ENCODE measurements at places on chromosomes 2 and 18. TPM values are rescaled to one million over a fixed set of nuclear protein-coding genes. Genes with fewer than 3 reads are reported as not detected.

DNA sequence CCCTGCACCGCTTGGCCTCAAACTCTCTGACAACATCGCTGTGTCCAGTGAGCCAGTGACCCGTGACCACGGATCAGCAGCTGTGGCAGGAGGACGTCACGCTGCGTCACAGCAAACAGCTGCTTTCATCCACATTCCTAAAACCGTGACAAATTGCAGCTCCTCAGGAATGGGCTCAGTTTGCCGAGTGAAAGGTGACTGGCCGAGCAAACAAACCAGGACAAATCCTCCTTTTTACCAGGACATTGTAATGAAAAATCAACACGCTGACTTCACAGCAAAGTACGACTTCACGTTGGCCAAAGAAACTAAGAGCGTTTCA, 57.6 kb downstream of the PXDN start:
- DNase-seq: no peak
- H3K27me3 ChIP-seq: no peaks in the 10 kb centered on the region
- no peak overlapping the region for H3K27ac ChIP-seq

- no peak overlapping the region for H3K4me3 ChIP-seq
- H3K27ac ChIP-seq: no peak overlapping the region
- H3K27me3 ChIP-seq: no peaks in the 10 kb centered on the region
- no peaks in the 10 kb centered on the region for H3K36me3 ChIP-seq
- H3K4me1 ChIP-seq: peaks cover 6% of the 10 kb centered on the region
- no peak for DNase-seq
Observed at GRCh38 chr2:152518034-152518433, 183.1 kb downstream of the FMNL2 start.

KYNU gene
- total RNA-seq: 0.13 TPM

DGUOK gene
- 110 TPM for total RNA-seq

GRCh38 chr2:223916181-223916920, 28.8 kb downstream of the WDFY1 start:
- no peaks in the 10 kb centered on the region for H3K4me1 ChIP-seq
- no peak for DNase-seq
- no peaks in the 10 kb centered on the region for H3K27me3 ChIP-seq
- no peak overlapping the region for H3K4me3 ChIP-seq
- no peak overlapping the region for H3K27ac ChIP-seq

- H3K4me1 ChIP-seq: no peaks in the 10 kb centered on the region
- H3K4me3 ChIP-seq: no peak overlapping the region
- H3K36me3 ChIP-seq: no peaks in the 10 kb centered on the region
- no peak for DNase-seq
- no peak overlapping the region for H3K27ac ChIP-seq
Observed at GRCh38 chr2:149611100-149611820, 23.7 kb upstream of the MMADHC start.

- H3K27ac ChIP-seq: no peak overlapping the region
- no peaks in the 10 kb centered on the region for H3K4me1 ChIP-seq
- H3K4me3 ChIP-seq: no peak overlapping the region
- DNase-seq: no peak
Observed at GRCh38 chr18:62863579-62864001, 148.2 kb downstream of the PHLPP1 start.

DNA sequence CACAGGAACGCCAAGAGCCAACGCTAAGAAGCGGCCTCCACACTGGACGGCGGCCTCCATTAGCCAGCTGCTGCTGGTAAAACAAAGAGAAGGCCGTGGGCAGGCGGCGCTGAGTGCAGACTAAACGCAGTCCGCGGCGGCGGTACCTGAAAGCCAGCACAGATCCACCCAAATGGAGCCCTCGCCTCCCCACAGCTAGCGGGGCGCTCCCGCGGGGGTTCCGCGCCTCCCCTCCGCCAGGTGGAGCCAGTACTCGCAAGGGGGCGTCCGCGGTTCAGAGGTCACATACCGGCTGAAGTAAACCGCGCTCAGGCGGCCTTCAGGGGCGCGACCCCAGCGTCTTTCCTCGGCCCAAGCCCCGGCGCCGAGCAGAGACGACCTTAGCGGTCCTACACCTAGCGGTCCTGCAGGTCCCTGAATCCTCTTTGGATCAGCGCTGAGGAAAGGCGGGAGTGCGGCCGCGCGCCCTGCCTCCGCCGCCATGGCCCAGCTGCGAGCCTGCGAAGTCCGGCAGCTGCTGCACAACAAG, 293.1 kb upstream of the ERBB4 start:
- no peak overlapping the region for H3K27ac ChIP-seq
- H3K4me3 ChIP-seq: no peak overlapping the region
- no peaks in the 10 kb centered on the region for H3K36me3 ChIP-seq
- H3K27me3 ChIP-seq: no peaks in the 10 kb centered on the region
- no peak for DNase-seq
- no peaks in the 10 kb centered on the region for H3K4me1 ChIP-seq

DNA sequence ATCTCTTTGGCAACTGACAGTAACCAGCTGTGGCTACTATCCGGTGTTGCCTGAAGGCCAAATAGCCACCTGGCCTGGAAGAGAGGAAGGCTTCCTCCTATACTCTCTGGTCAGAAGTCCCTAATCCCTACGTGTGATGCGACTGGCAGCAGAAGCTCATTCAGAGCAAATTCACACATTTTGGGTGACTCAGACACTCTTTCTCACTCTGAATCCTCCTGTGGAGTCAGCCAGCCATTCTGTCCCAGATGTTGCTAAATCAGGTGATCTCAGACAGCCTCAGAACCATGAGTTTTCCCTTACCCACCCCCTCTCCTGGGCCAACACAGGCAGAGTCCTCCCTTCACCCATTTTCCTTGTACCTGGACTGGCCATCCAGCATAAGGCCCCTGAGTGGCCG, 34.7 kb downstream of the CFAP53 start:
- H3K4me1 ChIP-seq: peaks cover 4% of the 10 kb centered on the region
- no peaks in the 10 kb centered on the region for H3K36me3 ChIP-seq
- DNase-seq: no peak
- no peaks in the 10 kb centered on the region for H3K27me3 ChIP-seq

DNA sequence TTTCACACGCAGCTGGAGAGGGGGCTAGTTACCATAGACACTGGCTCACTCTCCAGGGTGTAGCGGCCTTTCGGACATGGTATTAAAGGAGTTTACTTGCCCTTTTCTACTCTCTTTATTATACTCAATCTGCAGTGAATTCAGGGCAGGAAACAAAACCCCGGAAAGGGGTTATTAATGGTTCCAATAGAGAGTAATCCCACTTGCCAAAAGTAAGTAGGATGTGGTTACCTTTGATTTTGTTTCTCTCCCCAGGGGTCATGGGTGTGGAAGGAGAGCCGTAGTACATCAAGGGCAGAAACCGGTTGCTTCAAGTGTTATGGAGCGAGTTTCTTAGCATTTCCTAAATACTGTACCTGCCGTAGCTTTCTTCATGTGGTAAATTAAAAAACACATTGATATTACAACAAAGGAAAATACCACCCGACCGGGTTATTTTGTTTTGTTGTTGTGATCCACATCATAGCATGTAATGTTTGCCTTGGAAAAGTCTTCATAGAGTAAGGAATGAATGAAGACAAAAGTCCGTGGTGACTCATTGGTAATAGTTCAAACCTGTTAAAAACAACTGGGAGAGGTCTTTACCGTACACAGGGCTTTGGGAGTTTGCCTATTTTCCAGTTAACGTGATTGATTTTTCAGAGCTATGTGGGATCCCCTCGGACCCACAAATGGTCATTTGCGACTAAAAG, 71.5 kb downstream of the SLC4A3 start:
- DNase-seq: no peak
- 0 out of 2 replicates have a peak, but pooled peaks cover 2% of the 10 kb centered on the region for H3K27me3 ChIP-seq
- H3K4me1 ChIP-seq: no peaks in the 10 kb centered on the region
- H3K27ac ChIP-seq: no peak overlapping the region
- H3K36me3 ChIP-seq: no peaks in the 10 kb centered on the region
- no peak overlapping the region for H3K4me3 ChIP-seq

DNA sequence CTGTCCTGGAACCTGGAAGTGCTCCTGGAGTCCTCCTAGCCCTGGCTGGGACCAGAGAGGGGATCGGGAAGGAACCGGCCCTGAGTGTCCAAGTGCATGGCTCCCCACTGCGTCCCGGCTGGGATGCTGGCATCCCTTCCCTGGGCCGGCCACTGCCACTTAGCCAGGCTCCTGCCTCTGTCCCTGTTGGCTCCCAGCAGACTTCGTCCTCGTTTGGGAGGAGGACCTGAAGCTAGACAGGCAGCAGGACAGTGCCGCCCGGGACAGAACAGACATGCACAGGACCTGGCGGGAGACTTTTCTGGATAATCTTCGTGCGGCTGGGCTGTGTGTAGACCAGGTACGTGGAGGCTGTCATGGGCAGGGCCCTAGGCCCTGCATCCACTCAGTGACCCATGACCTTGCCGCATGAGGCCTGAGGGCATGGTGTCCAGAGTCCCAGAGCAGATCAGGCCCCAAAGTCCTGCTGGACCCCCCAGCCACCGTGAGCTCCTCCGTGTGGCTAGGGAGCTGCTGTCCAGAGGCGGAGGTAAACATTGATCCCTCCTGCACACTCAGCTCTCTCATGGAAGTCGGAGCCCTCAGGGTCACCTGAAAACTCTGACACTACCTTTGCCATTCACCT, 7.1 kb downstream of the ANO7 start:
- H3K27me3 ChIP-seq: no peaks in the 10 kb centered on the region
- no peak overlapping the region for H3K27ac ChIP-seq
- no peaks in the 10 kb centered on the region for H3K4me1 ChIP-seq
- no peaks in the 10 kb centered on the region for H3K36me3 ChIP-seq
- no peak overlapping the region for H3K4me3 ChIP-seq

GRCh38 chr2:95115418-95115817, 6.2 kb downstream of the MRPS5 start:
- H3K4me3 ChIP-seq: no peak overlapping the region
- no peak for DNase-seq
- H3K27ac ChIP-seq: no peak overlapping the region
- no peaks in the 10 kb centered on the region for H3K4me1 ChIP-seq
- H3K36me3 ChIP-seq: peaks cover 7% of the 10 kb centered on the region
- no peaks in the 10 kb centered on the region for H3K27me3 ChIP-seq

DNA sequence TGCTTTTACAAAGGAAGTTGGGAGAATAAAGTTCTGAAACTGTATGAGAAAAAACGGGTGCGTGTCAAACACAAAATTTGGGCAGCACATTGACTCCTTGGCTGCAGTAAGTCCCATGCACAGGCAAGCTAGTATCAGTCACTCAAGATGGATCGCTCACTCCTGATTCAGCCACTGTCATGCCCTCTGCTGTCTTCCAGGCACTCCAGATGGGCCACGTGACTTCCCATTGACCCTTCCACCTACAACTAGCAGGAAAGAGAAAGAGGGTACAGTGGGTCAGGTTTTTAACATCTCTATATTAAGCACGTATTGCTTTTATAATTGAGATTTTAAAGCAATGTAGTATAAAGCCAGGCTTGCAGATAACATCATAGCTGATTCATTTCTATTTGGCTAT, 8.6 kb downstream of the ARHGEF33 start:
- no peak for DNase-seq
- no peaks in the 10 kb centered on the region for H3K4me1 ChIP-seq
- no peaks in the 10 kb centered on the region for H3K36me3 ChIP-seq
- H3K4me3 ChIP-seq: no peak overlapping the region
- H3K27ac ChIP-seq: no peak overlapping the region

DNA sequence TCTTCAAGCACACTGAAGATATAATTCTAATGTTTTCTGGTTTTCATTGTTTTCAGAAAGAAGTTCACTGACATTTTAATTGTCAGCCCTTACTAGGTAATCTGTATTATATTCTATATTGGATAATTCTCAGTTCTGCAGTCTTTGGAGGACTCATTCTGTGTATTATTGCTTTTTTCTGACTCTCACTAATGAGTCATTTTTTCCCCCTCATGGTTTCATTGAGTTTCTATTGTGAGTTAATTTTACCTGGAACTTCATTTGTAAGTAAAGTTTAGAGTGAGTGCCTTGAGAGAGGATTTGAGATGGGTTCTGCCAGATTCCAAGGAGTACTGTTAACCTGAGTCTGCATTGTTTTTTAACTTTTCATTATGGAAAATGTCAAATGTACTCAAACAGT, 90.4 kb upstream of the LYPD1 start:
- no peak overlapping the region for H3K4me3 ChIP-seq
- no peaks in the 10 kb centered on the region for H3K27me3 ChIP-seq
- H3K36me3 ChIP-seq: no peaks in the 10 kb centered on the region
- H3K27ac ChIP-seq: no peak overlapping the region

DNA sequence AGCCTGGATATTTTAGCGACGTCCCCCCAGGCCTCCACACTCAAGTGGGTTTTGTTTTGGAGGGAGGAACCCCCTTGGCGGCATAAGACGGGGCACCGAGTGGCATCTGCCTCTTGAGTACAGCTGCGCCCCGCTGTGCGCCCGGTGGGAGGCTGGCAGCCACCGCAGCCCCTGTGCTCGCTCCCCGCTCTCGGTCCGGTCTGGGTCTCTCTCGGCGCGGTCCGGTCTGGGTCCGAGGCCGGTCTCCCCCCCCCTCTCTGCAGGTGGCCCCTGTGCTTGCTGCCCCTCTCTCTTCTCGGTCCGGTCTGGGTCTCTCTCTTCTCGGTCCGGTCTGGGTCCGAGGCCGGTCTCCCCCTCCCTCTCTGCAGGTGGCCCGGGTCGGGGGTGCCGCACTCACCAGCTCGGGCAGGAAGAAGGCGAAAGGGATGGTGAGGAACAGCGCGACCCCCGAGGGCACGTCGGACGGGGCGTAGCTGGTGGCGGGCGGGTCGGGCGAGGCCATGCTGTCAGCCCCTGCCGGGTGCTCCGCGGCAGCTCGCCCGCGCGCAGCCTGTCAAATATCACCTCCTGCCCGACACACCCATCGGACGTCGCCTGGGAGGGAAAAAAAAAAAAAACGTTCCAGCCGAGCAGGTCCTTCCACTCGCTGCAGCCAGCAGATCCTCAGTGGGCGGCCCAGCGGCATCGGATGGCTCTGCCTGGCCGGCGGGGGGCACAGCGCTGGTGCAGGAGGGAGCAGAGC, at the start of gene MALL:
MALL (minus strand) TSS at position 532 of the 742 bp plus-strand sequence; CDS start at position 502, 30 bp downstream.
- no peaks in the 10 kb centered on the region for H3K36me3 ChIP-seq
- peak within 1 kb of the TSS; percentile 34 for H3K4me3 ChIP-seq
- H3K27me3 ChIP-seq: peaks cover 23% of the 10 kb centered on the region
- peaks cover 5% of the 10 kb centered on the region for H3K4me1 ChIP-seq
- no peak for DNase-seq

DNA sequence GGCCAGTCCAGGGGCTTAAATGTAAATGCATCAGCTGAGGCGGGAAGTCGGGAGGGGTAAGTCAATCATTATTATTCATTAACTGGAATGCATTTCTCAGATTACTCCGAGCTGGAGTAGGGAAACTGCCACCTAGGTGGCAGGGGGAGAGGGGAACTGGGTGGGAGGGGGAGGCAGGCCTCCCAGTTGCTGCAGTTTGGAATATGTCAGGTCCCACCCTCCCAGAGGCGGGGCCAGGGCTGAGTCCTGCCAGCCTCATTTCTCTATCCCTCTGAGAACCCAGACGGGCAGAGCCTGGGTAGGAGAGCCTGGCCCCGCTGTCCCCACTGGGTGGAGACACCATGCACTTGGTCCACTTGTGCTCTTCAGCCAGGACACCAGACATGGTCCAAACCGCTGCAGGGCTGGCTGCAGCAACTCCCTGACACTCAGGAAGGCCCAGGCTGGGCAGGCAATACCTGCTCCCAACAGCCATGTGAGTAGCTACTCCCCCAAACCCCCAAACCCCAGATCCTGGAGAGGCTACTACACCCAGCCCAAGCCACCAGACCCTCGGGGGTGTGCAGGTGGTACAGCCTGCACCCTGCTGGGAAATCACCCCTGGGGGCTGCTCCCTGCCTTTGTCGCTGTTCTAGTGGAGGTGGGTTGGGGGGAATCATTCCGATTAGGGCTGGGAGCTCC, at the start of gene GPBAR1:
GPBAR1 (plus strand) TSS at position 274 of the 681 bp plus-strand sequence. CDS start 1,710 bp downstream, outside the sequence.
- H3K27me3 ChIP-seq: no peaks in the 10 kb centered on the region
- H3K36me3 ChIP-seq: peaks cover 24% of the 10 kb centered on the region
- H3K4me1 ChIP-seq: peaks cover 12% of the 10 kb centered on the region
- DNase-seq: no peak
- no peak within 1 kb of the TSS for H3K27ac ChIP-seq
